Stimulated activated CD8-positive, alpha-beta memory T cell treated with anti-CD3 and anti-CD28 coated beads, Interleukin-4, amount 100 ng/mL, for 1 hour (primary cell): ENCODE measurements at places on chromosomes 6 and 20.

- no peak for DNase-seq
Measured at GRCh38 chr6:95083506-95083905, 493.8 kb upstream of the MANEA start.

GRCh38 chr6:51213811-51214210, 395.1 kb downstream of the TFAP2B start:
- no peak for DNase-seq

DNA sequence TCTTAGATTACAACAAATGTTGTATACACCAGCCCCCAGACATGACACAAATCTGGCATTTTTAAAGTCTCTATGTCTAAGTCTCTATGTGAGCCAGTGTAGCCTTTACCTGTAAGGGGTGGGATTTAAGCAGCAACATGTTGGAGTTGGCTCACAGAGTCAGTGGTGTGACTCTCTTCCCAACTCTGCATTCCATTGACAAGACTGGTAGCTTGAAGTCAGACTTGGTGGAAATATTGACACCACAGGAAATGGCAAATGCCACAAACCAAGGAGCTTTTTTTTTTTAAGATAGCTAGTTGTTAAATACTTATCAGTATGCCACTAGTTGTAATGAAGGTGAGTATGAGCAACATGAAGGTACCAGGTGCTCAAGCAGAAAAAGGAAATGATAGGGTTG, 103.1 kb upstream of the SMLR1 start:
- DNase-seq, result no peak

DNA sequence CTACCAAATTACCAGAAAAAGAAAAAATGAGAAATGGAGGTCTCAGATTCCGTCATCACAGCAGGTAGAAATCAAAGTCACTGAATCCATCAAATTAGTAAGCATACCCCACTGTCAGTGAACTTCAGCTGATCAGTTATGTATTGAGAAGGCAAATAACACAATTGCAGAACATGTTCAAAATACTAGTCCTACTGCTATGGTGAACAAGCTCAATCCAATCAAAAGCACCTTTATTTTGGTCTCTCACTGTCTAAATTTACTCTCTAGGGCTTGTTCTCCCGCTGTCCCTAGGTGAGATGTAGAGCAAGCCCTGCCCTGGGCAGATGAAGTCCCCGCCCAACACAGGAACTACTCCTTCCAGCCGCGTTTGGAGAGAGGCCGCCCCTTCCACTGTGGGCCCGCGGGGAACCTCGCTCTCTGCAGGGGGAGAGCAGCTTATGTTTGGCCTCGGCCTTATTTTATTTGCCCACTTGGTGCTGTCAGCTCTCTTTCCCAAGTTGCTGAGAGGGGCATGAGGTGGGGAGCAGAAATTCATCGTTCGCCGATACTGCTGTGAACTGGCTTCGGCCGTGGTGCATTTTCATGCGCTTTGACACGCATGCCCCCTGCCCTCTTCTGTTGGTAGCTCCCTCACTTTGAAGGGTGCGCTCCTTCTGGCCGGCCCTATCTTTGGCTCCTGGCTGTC, 14.3 kb upstream of the MAP1LC3A start:
- no peak for DNase-seq

DNA sequence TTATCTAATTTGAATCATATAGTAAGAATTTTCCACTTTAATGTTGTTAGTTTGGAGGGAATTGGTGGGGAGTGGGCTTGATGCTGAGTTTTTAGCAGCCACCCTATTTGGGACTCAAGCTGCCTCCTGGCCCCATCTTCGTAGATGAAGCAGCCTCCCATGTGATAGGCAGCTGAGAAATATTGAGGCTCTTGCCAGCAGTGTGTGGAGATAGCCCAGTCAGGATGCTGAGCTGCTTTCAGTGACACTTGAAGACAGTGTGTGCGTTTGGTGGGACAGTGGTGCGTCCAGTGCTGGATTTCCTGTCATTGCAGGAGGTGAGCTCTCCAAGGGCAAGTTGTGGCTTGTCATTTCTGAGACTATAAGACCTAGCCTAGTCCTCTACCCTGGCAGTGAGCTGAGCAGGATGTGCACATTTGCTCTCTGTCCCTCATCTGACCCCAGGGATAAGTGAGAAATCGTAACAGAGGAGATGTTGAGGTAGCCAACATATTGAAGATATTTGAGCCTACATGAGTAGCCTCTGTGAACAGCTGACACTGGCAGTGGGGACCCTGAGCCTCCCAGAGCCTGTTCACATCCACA, 47.9 kb upstream of the RNF8 start:
- DNase-seq, result no peak

GRCh38 chr6:155387481-155387880, 68.2 kb downstream of the NOX3 start:
- no peak for DNase-seq

DNA sequence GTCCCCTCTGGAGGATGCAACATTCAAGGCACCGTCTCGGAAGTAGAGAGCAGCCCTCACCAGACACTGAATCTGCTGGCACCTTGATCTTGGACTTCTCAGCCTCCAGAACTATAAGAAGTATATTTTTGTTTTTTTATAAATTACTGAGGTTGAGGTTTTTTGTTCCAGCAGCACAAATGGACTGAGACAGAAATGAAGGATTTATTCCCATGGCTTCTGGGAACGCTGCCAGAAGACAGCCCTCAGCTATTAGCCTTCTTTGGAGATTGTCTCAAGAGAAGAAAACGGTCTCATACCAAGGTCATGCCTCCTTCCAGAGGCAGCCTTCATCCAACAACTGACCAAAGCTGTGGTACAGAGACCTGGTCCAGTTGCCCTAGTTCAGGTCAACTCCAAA, 85.4 kb downstream of the CHMP4B start:
- DNase-seq, result no peak

DNA sequence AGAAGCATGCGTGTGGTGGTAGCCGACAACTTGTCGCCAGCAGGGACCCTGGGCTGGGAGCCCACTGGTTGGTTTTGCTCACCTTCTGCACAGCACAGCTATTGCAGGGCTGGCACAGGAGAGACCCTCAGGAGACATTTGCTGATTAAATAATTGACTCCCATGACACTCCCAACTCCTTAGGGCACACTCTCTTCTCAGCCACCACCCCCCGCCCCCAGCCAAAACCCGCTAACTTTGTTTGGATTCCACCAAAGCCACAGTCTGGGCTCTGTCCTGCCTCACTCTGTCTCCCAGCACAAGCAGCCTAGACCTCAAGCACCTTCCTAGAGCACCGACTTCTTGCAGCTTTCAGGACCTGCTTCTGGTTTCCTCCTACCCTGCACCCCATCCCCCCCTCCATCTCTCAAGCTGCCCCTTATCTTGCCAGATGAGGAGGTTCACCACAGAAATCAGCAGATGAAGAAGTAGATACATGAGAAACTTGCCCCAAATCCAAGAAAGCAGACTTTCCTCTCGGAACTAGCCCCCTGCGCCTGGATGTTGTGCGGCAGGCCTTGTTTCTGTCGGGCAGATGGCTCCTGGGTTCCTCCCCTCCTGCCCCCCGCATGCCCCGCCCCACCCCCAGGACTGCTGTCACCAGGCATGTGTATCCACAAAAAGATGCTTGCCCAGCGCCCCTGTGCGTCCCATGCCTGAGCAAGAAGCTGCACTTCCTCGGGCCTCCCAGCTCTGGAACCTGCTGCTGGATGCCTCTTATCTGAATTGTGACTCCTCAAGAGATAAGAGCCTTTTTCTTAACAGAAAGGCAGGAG, 35.0 kb upstream of the CD93 start:
- no peak for DNase-seq

GRCh38 chr6:82408952-82409431, 45.4 kb downstream of the TPBG start:
- no peak for DNase-seq

- DNase-seq, result no peak
Measured at GRCh38 chr6:84871925-84872324, 107.5 kb upstream of the TBX18 start.

- no peak for DNase-seq
Measured at GRCh38 chr6:21935561-21936028, 342.0 kb downstream of the SOX4 start.

DNA sequence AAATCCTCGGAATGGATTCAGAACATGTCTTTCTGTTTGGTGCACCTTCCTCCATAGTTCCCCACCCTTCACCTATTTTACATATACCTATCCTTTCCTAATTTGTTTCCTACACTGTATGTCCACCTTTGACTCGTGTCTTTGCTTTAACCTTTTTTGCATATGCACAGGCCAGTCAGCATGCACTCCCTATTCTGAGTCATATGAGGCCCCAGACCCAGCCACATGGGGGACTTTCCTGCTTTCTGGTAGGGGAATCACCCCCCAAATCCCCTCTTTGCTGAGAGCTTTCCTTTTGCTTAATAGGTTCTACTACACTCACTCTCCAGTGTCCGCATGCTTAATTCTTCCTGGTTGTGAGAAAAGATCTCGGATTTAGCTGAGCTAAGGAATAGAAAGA, 393.8 kb upstream of the IMPG1 start:
- no peak for DNase-seq

GRCh38 chr6:116018976-116019375, 41.7 kb downstream of the FRK start:
- DNase-seq, result no peak

DNA sequence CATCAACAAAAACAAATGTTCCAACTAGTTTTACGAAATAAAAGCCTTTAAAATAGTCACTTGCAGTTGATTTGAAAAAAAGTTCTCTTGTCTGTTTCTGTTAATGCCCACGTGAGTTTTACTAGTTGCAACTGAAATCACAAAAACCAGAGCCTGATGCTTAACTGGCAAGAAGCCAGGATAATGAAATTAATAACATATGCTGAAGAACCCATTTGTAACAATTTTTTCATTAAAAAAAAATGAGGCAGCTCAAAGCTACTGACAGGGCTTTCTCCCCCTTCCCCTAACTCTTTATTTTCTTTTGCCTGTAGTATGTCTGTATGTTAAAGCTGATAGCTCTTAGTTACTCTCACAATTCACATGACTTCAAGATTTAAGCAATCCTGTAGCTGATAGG, 132.7 kb upstream of the EYA4 start:
- DNase-seq, result no peak

DNA sequence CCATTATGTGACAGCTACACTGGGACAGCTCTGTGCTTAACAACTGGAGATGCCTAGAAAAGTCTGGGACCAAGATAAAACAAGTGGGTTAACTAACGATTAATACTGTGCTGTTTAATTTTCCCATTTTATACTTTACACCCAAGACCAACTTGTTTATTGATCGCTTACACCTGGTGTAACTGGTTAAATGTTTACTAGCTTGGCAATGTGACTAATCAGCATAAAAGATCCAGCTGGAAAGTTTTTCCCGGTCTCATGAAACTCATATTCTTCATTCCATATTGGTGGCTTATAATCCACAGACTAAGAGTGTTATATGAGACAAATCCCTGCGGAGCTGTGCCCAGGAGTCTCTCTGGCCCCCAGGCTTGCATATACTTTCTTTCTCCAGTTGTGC, 101.7 kb upstream of the GJE1 start:
- DNase-seq, result no peak

DNA sequence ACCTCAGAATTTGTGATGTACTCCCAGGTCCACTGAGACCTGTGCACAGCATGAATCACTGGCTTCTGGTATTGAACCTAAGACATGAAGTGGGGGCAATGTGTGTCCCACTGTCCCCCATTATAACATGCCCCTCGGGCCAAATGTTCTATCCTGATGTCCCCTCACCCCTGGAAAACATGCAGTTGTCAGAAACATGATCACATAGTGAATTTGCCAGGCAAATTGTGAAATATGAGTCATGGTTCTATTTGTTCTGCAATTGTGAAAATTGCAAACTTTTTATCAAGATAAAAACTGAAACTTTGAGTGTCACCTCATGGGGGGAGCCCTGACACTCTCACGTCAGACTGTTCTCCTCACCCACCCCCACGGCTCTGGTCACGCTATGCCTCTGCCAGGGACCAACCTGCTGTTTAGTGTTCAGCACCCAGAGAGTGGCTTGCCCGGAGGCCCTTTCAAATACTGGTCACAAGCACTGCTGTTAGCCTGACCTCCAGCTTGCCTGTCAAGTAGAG, 305.3 kb downstream of the CLIC5 start:
- DNase-seq, result no peak

DNA sequence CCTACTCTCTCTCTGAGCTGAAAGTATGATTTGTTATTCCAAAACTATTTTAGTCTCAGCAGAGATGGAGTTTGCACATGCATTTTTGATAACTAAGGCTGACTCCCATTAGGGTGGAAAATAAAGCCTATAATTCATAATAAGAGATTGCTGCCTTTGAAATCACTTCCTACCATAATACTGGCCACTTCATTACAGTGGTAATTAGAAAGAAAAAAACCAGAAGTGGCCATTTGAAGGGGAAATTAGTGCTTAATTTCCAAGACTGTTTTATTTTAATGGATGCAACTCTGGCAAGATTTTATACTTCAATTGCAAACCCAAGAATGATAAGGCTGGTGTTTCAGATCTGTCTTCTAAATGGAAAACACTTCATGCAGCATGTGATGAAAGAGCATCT, 43.4 kb downstream of the SLC35B3 start:
- no peak for DNase-seq

- DNase-seq, result peak; percentile 83
Measured at GRCh38 chr20:31605031-31605901, at the start of gene ID1. ID1 (plus strand) TSS chr20:31605289; CDS start chr20:31605388, 99 bp downstream.
